Brain (organoid and tissue), 16 donors: ENCODE measurements at places on chromosomes 11 and 22.

GRCh38 chr11:85735876-85736460, 50.0 kb upstream of the CCDC89 start:
- no peak for DNase-seq

GRCh38 chr22:36442506-36443197, 38.8 kb downstream of the TXN2 start:
- no peak for DNase-seq

DNA sequence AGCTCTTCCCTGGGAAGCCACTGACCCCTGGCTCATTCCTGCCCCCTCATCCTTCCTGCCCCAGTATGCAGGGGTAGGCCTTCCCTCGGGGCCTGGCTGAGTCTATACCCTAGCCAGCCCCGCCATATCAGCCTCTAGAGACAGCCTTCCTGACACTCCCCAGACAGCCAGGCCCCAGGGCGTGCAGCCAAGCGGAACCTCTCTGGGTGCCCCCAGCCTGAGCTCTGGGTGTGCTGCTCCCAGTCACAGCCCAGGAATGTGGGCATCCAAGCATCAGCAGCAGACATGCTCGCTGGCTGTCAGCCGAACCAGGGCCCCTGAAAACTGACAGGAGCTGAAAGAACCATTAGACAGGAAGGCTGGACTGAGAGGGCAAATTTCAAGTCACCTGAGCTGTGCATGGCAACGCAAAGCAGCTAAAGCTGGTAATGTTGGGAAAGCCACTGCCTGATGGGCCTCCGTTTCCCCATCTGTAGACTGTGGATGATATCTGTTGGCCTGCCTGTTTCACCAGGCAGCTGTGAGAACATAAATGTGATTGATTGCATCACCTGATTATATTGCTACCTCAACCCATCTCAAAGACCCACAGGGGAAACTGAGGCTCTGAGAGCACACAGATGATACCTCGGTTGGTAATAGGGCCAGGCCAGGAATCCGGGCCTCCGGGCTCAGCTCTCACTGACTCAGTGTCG, 93.2 kb downstream of the LRRC32 start:
- no peak for DNase-seq

DNA sequence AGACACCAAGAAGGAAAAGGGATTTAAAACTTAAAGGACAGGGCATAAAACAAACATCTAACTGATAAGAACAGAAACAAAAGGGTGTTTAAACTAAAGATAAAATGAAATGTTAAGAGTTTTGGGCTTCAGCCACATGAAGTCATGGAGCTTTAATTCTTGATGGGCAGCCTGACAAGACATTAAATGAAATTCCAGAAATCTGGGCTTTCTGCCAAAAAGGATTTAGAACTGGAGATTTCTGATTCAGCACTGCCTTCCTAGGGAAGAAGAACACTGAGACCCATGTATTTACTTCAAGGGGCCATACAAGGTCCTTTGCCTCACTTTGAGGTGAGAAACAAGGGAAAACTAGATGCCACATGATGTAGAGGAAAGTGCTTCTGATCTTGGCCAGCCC, 355.9 kb upstream of the RAG2 start:
- DNase-seq, result peak; percentile 58

DNA sequence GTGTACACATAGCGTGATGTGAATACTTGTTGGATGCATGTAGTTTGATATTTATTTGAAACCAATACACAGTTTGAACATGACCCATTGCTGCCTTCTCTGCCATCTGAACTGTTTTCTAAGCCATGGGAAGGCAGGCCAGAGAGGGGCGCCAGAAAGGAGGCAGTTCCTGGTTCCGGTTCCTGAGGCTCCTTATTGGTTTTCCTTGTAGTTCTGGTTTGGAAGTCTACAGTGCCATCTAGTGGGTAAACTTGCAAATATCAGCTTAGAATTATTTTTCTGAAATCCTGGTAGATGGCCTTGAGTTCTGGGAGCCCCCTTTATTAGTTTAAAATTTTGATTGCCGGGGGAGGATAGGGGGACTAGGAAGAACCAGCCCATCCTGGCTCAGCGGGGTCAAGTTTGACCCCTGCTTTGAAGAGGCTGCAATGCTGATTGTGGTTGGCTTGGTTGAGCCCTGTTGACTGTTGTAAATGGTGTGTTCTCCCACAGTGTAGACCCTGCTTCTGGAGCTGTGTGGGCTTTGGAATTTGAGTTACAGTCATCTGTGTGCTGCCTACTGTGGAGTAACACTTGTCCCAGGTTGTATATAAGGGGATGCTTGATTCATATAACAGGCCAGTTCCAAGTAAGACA, 48.4 kb downstream of the GRAMD1B start:
- peak; percentile 87 for DNase-seq

GRCh38 chr11:16791191-16791961, 52.9 kb downstream of the C11orf58 start:
- DNase-seq, result no peak

GRCh38 chr22:37819105-37819433, 4.1 kb upstream of the GALR3 start:
- DNase-seq, result no peak

GRCh38 chr11:68598816-68599653, 85.3 kb upstream of the GAL start:
- DNase-seq, result no peak

DNA sequence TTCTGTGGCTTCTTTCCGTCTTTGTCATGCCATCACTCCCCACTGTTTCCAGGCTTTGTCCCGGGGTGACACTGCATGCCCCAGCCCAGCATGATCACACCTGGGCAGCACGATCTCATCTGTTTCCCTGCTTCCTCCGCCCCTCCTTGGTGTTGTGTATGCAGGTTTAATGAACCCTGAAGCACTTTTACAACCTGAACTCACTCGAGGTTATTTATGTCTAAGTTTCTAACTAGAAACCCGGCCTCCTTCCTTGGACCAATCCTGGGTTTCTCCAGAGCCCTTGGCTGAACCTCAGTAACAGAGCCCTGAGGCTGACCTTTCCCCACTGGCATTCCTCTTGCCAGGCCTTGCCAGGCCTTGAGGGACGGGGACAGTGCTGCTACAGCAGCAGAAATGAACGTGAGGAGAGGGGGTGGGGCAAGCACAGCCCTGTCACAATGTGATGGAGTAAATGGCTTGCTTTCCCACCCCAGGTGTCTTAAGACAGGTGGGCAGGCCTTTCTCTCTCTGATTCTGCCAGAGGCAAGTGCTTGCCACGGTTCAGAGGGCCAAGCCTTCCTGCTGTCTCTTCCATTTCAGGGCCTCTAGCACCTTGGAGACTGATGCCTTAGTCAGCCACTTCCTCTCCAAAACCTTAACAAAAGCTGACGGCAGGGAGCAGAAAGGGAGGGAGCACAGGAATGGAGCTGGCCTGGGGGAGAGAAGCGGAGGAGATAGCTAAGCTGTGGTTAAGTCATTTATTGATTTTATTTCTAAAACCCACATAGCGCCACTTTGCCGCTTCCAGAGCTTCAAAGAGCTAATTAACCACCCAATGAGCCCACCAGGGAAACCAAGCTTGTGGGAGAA, 3.1 kb upstream of the PYGM start:
- DNase-seq, result no peak

DNA sequence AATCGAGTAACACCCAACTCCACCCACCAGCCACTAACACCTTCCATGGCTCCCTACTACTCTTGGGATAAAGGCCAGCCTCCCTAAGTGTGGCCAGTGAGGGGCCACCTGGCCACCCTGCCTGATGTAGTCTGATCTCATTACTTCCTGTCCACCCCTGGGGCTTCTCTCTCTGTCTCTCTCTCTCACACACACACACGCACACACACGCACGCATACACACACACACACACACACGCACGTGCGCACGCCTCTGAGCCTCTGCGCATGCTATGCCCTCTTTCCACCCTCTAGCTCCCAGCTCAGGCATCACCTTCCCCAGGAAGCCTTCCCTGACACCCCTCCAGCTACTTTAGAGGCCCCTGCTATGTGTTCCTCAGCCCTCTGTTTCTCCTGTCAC, 3.9 kb downstream of the MFNG start:
- peak; percentile 46 for DNase-seq

- DNase-seq, result peak; percentile 56
Observed at GRCh38 chr22:46418827-46419226, 83.3 kb downstream of the TRMU start.

DNA sequence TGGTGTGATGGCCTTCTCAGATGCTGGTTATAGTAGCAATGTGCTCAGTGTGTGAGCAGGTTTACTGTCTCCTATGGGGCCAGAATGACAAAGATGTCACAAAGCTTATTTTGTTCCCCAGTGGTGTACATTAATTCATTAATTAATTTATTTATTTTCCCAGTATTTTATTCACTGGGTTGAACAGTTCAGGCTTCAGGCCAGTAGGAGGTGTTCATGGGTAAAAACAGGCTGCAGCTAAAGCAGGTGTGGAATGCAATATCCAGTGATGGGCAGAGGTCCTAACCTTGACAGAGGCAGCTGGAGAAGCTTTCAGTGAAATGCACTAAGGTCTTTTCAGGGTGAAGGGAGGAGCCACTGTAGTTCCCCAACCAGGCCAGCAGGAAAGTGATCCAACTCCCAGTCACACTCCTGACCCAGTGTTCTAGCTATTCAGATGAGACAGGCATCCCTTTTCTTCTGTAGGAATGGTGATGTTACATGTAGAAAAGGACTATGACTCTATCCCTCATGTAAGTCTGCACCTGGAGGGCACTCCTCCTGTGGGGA, 7.8 kb upstream of the FANCF start:
- DNase-seq, result no peak

GRCh38 chr11:119108857-119109221, 1.7 kb downstream of the C2CD2L start:
- DNase-seq, result no peak

DNA sequence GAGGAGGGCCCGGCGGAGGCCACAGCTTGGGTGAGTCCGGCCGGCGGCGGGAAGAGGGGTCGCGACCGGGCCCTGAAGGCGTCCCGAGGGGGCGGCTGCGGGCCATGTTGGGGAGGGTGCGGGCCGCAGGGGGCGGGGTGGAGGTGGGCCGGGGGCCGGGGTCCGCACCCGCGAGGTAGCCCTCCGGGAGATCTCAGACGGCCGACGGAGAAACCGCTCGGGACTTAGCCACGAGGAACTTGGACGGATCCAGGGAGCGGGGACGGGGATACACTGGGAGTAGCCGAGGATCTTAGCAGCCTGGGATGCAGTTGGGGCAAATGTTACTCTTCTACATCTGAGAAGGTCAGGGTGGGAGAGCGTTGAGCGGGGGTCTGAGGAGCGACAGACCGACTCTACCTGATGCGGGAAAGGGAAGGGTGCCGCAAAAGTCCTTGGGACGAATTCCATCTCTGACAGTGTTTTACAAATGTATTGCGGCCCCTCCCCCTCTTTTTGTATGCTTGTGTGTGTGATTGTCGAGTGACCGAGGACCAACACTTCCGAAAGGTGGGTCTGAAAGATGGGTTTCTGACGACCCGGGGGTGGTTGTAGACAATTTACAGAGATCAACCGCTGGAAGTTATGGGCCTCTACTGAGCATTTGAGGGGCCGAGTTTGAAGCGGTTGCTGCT, 658 bp downstream of the STIP1 start:
- DNase-seq, result peak; percentile 44

- DNase-seq, result peak; percentile 94
Observed at GRCh38 chr11:119584193-119585042, 144.6 kb downstream of the NECTIN1 start.

DNA sequence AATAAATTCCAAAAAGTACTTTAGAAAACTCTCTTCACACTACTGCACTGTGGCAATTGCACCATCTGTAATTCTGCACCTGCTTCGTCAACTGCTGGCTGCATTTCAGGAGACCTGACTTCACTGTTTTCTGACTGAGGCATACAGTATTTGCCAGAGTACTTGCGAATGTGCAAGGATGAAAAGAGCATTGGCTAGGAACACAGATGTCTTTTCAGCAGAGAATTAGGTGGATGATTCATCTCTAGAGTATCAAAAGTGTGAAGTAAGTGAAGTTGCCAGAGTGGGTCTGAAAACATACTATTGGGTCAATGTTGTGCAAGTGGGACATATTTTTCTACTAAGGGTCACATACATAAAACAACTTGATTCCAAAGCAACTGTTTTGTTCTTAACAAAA, 427.5 kb upstream of the CCDC90B start:
- no peak for DNase-seq

DNA sequence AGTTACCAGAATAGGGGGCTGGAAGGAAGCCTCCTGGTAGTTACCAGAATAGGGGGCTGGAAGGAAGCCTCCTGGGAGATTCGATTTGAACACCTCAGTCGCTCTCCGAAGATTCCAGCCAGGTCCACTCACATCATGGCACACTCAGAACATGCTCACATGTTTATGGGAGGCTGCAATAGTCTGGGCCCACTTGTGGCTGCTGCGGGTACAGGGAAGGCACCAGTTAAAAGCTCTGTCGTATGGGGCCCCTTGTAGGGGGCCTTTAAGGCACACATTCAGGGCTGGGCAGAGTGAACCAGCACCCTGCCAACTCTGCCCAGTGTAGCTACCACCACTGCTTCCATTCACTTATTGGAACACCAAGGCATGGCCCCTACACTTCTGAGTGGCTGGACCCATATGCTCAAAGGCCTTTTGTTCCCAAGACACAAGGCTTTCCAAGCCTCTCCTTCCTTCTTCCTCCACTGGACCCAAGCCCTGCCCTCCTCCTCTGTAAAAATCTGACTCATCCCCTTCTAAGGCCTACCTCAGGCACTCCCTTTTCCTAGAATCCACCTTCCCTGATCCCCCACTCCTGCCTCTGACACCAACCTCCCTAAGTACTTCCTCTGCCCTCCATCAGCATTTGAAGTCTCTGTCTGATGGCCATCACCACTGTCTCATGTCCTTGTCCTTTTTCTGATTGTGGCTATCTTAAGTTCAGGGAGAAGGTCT, 28.0 kb downstream of the USP35 start:
- no peak for DNase-seq

DNA sequence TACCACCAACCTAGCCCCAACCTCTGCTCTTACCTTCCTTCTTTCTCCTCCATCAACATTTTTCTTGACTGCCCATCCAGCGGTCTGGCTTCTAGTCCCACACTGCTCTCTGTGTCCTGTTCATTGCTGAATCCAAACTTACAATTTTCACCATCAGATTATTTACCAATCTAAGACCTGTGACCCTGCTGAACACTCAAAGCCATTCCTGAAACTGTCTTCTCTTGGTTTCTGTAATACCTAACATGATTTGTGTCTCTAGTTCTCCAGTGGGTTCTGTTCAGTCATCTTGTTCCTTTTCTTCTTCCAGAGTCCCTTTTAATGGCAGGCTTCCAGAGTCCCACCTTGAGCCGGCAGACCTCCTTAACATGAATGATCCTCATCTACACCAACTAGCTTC, 24.1 kb downstream of the RRAS2 start:
- DNase-seq, result no peak

GRCh38 chr11:95711945-95712221, 77.7 kb downstream of the FAM76B start:
- no peak for DNase-seq

- DNase-seq, result no peak
Observed at GRCh38 chr22:33537059-33537458, 383.2 kb downstream of the LARGE1 start.
